ENCODE measurements at places on chromosomes 11 and 22.

- no peak for DNase-seq
Measured at GRCh38 chr22:43207386-43207785, 20.5 kb upstream of the TTLL12 start.

- DNase-seq: no peak
Measured at GRCh38 chr22:35663371-35663770, 15.1 kb downstream of the APOL6 start.

- DNase-seq: no peak
Measured at GRCh38 chr22:37123649-37124048, 14.1 kb upstream of the TMPRSS6 start.

GRCh38 chr22:29334148-29334547, 18.7 kb upstream of the RASL10A start:
- no peak for DNase-seq

GRCh38 chr11:121611242-121611641, 158.5 kb upstream of the SORL1-AS1 start:
- no peak for DNase-seq

DNA sequence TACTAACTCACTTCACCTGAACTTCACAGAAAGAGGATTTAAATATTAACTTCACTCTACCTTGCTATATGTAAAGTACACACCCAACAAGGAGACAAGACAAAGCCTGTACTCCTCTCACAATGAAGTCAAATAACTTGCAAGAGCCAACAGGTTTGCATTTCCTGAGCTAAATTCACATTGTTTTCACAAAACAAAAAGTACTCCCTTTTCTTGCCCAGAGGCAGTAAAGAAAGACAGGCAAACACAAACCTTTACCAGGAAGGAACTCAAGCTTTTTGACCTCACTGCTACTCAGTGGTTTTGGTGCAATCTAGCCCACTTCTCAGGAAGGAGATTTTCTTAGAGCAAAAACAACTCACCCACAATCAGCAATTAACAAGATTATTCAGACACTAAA, 15.7 kb downstream of the USP28 start:
- no peak for DNase-seq

- DNase-seq: peak; percentile 83
Measured at GRCh38 chr22:36334821-36335603, 52.8 kb downstream of the MYH9 start.

DNA sequence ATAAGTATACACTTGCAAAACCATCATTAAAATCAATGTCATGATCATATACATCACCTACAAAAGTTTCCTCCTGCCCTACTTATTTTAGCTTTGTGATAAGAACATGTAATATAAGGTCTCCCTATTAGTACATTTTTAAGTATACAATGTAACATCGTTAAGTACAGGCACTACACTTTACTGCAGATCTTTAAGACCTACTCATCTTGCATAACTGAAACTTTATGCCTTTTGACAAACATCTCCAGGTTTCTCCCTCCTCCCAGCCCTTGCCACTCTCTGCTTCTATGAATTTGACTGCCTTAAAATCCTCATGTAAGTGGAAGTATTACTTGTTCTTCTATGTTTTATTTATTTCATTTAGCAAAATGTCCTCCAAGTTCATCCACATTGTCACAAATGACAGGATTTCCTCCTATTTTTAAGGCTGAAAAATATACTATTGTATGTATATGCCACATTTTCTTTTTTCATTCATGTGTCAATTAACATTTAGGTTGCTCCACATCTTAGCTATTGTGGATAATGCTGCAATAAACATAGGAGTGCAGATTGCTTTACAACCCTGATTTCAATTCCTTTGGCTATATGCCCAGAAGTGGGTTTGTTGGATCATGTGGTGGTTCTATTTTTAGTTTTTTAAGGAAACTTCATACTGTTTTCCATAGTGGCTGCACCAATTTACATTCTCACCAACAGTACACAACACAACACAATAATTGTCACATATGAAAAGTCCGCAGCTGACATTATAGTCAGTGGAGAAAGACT, 471.1 kb upstream of the ANO3 start:
- DNase-seq: no peak

- DNase-seq: no peak
Measured at GRCh38 chr11:108838102-108838791, 173.4 kb downstream of the DDX10 start.
